ENCODE measurements at places on chromosomes 16 and 17.

DNA sequence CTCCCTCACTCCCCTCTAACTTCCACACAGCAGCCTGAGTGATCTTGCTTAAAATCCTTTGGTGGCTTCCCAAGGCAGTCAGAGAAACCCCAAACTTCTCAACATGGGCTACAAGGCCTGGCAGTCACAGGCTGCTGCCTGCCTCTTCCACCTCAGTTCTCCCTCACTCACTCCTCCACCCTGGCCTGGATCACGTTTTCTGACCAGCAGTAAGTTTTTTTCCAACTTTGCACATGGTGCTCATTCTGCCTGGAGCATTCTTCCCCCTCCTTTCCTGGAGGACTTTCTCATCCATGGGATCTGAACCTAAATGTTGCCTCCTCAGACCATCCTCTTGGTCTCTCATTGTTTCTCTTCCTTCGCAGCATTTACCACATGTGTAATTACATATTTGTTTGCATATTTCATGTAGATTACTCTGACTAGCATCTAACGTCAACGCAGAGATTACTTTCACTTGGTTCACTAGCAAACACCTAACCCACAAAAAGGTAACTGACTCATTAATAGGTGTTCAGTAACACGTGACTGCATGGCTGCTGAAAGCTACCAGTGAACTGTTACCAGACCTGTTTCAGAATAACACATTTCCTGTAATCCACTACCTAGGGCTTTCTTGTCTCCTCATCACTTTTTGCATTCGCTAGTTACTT lies 17.1 kb downstream of the GNA13 start:
- DNase-seq = no peak

DNA sequence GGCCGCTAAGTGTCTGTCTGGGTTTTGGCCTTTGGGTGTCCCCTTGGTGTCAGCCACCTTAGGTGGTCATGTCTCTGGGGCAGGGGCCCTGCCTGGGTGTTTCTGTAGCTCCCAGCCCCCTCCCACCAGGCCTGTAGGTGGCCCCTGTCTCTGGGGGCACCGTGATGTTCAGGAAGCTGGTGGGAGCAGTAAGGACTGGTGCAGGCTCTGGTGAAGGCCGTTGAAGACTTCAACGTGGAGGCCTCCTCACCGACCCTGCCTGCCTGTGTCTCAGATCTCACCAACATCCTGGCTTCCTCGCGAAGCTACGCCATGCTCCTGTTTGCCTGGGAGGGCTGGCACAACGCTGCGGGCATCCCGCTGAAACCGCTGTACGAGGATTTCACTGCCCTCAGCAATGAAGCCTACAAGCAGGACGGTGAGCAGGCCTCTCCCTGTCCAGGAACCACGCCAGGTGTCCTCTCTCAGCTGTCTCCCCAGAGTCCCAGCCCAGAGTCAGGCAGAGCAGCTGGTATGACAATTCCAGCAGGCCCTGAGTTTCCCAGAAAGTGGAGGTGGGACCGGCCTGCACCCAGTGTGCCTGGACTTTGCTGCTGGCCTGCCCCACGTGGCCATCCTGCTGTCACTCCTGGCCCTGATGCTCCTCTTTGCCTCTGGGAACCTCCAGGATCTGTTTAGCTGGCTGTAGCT lies 2.8 kb downstream of the ACE start:
- no peak for DNase-seq

GRCh38 chr16:50841081-50841886 lies 99.4 kb downstream of the CYLD start:
- DNase-seq = no peak

GRCh38 chr16:73025151-73025855 lies 22.6 kb downstream of the ZFHX3 start:
- DNase-seq = no peak

- DNase-seq = no peak
These were observed 93.8 kb downstream of the USP31 start for GRCh38 chr16:23055481-23055880.

- no peak for DNase-seq
These were observed 33.0 kb upstream of the ARHGAP17 start for GRCh38 chr16:25048146-25048618.

DNA sequence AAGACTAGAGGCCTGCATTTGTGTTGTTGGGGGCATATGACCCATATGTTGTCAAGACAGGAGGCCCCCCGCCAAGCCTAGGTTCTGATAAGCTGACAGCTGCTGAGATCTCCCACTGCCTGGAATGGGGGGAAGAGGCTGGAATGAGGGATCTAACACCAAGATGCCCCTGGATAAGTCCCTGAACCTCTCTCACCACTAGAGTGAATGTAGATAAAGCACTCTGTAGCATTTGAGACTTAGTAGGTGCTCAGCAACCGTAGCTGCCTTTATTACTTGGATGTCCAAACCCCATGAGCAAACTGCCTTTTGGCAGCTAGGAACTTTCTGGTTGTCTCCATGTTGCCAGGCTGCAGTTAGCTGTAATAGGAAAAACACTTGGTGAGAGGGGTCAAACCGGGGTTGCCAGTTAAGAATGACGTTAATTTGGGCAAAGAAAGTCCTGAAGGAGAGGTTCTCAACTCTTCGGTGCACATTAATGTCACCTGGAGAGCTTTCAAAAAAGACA lies 4.4 kb upstream of the RASL10B start:
- DNase-seq = no peak

GRCh38 chr16:1723450-1724147 lies 17.6 kb downstream of the MAPK8IP3 start:
- no peak for DNase-seq
